ENCODE measurements at places on chromosomes 16 and 17.

- DNase-seq: no peak
These were observed 159.2 kb downstream of the COPRS start for GRCh38 chr17:31699886-31700285.

DNA sequence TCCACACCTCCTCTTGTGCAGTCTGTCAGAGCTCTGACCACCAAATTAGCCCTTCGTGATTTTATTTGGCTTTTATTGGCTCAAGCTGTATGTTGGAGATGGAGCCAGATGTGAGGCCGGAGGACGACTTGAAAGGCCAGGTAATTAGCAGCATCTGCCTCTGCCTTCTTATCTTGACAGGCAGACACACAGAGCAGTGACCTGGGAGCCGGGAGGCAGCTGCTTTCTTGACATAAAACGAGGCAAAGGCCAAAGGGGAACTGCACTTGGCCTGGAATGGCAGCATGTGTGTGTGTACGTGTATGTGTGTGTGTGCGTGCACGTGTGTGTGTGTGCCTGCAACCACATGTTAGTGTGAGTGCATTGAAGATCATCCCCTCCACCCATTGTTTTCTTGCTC is 56.9 kb upstream of the BRD7 start:
- no peak for DNase-seq

GRCh38 chr16:55906123-55906522 is 30.9 kb upstream of the CES5A start:
- DNase-seq: no peak

- DNase-seq: no peak
These were observed 8.9 kb upstream of the PRSS21 start for GRCh38 chr16:2808181-2808580.

- no peak for DNase-seq
These were observed 115.1 kb downstream of the CYLD start for GRCh38 chr16:50856991-50857390.

DNA sequence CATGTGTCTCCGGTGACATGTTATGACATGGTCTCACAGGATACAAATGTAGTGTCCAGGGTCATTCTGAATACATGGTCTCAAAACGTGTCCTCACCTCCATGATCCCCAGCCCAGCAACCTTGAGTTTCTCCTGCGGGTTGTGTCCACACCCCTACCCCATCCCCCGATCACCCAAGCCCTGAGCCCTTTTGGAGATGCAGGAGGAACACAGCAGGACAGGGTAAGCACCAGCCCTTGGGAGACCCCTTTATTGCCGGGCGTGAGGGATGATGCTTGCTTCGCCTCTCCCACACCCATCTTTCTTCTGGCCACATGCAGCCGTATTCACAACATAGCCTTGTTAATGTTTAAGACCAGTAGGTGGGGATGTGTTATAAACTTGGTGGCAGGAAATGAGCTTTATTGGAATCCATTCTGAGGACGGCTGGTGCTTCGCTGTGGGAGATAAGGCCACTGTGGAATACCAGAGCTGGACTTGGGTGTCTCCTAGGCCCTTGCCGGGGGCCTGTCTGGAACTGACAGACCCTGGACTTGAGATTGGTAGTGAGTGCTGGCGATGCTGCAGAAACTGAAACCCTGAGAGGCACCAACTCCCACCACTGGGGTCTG is 5.5 kb downstream of the TMEM132E start:
- no peak for DNase-seq

GRCh38 chr17:37239690-37240334 is 136.0 kb upstream of the C17orf78 start:
- no peak for DNase-seq

DNA sequence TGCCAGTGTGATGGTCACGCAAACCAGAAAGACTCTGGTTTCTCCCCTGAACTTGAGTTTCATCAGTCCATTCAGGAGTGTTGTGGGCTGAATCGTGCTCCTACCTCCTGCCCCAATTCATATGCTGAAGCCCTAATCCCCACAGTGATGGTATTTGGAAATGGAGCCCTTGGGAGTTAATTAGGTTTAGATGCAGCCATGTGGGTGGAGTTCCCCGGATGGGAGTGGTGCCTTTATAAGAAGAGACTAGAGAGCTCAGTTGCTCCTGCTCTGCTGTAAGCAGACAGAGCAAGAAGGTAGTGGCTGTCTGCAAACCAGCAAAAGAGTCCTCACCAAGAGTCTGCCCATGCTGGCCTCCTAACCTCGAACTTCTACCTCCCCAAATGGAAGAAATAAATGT is 160.3 kb upstream of the DYNLRB2 start:
- no peak for DNase-seq

GRCh38 chr16:69618721-69619120 is 53.0 kb downstream of the NFAT5 start:
- no peak for DNase-seq

GRCh38 chr16:30482366-30482765 is 9.8 kb downstream of the ITGAL start:
- DNase-seq: no peak

DNA sequence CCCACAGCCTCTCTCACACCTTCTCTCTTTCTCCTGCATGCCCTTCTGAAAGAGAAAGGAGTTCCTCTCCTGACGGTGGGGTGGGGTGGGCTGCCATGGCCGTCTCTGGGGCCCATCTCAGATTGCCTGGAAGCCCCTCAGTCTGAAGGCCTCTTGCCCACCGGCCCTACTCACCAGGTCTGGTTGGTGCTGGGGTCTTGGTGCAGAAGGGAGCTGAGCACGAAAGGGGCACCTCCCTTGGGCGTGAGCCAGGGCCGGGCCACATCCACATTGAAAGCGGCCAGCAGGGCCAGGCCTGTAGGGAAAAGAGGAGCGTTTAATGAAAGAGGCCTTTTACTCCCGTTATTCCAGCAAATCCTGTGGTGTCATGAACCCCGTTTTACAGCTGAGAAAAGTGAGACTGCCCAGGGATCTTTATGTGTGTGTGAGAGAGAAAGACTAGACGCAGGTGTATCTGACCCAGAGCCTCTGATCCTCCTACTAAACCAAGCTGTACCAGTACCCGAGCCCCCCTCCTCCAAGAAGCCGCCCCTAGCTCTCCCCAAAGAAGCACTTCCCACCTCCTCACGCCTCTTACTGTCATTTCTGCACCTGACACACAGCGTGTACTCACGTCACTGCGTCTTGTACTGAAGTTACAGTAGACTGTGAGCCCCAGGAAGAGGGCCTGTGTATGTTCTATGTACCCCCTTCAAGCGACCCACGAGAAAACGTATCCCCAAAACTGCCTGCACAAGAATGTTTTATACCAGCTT is 23.4 kb downstream of the ITGAE start:
- DNase-seq: no peak

DNA sequence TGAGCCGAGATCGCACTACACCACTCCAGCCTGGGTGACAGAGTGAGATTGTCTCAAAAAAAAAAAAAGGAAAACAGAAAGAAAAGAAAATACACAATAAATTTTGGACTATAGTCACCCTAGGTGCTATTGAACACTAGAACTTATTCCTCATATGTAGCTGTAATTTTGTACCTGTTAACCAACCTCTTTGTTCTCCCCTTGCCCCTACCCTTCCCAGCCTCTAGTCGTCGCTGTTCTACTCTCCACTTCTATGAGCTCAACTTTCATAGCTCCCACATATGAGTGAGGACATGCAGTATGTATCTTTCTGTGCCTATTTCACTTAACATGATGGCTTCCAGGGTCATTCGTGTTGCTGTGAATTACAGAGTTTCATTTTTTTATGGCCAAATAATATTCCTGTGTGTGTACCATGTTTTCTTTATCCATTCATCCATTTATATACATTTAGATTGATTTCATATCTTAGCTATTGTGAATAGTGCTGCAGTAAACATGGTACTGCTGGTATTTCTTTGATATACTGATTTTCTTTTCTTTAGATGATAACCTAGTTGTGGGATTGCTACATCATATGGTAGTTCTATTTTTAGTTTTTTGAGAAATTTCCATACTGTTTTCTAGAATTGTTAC is 28.3 kb downstream of the VPS35L start:
- peak; percentile 48 for DNase-seq

- no peak for DNase-seq
These were observed 13.3 kb upstream of the PAFAH1B1 start for GRCh38 chr17:2580151-2580550.

DNA sequence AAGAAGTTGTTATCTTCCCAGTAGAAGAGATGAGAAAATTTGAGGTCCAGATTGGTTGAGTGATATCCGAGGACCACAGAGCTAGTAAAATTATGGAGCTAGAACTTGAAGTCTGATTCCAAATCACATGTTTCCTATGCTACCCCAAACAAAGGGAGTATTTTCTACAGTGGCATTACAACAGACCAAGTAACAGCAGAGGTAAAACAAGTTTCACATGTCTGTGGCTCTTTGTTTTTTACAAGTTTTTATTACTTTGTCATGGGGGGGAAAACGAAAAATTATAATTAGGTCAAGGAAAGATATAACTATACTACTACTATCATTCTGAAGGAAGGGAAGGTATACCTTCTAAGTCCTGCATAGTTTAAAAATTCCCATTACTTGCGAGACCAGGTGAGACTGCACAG is 49.4 kb downstream of the KANSL1 start:
- no peak for DNase-seq

DNA sequence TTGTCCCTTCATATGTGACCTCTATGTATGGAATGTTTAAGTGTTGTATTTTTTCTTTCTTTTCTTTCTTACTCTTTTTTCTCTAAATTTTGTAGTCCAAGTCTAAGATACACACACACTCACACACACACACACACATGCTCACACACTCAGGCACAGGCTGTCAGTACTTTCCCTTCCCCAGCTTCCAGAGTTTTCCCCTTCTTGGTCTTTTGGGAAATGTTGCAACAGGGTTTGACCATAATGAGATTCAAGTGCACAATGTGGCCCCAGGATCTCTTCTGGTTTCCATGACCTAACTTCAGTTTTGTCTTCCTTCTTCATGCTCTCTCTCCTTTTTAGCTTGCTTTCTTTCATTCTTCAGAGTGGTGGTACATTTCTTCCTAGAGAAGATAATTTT is 289.8 kb upstream of the FOXF1 start:
- DNase-seq: no peak

- DNase-seq: no peak
These were observed 181.4 kb downstream of the ENGASE start for GRCh38 chr17:79255926-79256585.

- DNase-seq: no peak
These were observed 120.1 kb downstream of the CYLD start for GRCh38 chr16:50861970-50862411.

DNA sequence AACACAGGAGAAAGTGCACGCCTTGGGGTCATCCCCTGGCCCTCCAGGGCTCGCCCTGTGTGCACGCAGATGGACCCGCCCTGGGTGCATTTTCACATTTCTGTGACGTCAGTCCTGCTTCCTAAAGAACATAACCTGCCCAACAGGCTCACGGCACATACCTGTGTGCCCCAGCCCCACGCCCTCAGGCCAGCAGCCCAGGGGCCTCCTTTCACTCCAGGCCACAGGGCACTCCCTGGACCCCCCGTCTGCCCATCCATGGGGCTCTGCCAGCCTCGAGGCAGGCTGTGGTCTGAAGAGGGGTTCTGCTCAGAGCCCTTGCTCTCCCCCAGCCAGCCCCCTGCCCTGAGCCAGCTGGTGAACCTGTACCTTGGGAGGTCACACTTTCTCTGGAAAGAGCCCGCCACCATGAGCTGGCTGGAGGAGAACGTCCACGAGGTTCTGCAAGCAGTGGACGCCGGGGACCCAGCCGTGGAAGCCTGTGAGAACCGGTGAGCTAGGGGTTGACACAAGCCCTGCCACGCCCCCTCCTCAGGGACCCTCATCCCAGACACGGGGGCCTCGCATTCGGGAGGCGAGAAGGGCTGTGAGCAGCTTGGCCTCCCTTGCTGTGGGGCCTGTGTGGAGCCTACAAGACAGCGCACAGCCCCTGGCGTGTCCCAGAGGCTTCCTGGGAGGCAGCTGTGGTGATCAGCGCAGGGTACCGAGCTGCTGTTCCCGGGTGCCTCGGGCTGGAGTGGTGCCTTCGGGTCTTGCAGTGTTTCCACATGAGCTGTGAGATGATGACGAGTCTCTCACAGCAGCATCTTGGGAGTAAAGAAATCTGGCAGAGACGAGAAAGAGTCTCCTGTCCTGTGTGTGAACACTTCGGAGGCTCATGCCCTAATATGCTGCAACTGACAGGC is 13.8 kb upstream of the MC1R start:
- DNase-seq: no peak

GRCh38 chr16:63983401-63983800 is 1138.5 kb downstream of the CDH11 start:
- no peak for DNase-seq

DNA sequence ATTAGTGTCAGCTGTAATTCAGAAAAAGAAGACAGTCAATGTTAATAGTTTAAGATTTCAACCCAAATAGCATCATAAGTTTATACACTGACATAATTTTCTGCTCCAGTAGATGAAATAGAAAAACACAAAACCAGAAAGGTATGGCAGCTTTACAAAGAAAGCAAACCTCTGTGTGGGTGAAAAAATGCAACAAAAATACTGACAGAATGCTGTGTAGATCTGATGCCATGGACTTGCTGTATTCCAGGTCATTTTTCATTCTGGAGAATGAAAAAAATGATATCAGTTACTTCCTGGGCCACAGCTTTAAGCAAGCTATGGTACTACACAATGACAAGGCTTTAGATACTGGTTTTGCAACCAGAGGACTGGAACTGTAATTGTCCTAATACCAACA is 116.0 kb downstream of the MAP2K4 start:
- no peak for DNase-seq

- DNase-seq: no peak
These were observed 17.4 kb downstream of the CRK start for GRCh38 chr17:1438593-1439083.

GRCh38 chr17:51244041-51244440 is 15.8 kb downstream of the MBTD1 start:
- no peak for DNase-seq

GRCh38 chr17:19748807-19749193 is 702 bp upstream of the ALDH3A1 start:
- DNase-seq: no peak

- DNase-seq: peak; percentile 8
These were observed 1.3 kb downstream of the CACNG4 start for GRCh38 chr17:66965801-66966262.

DNA sequence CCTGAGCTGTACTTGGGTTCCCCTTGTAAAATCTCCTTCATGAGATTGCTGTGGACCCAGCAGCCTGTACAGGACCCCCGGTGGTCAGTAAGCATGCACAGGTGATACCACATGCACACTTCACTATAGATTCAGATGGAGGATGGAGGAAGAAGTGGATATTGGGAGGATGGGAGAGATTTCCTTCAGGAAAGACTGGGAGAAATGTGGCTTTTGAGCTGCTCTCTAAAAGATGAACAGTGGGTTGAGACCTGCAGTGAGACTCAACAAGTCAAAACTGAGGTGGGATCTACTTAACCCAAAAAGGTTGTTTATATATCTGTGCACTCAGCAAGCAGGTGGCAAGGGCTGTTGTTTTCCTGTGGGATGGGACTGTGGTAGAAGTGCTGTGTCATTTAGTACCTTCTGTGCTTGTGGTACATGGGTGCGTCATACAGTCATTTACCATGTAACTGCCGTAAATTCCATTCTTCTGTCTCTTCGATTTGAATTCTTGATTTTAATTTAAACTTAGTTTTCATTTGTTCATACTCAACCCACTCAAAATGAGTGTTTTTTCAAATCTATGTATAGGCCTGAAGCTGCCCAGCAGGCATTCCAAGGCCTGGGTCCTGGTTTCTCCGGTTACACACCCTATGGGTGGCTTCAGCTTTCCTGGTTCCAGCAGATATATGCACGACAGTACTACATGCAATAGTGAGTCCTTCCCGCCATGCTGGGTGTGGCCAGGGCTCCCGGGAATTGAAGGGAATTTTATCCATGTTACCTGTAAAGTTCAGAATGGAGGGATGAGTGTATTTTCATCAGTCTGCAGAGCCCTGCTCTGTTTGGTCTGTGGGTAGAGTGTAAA is 6.9 kb downstream of the HERPUD1 start:
- peak; percentile 90 for DNase-seq

- no peak for DNase-seq
These were observed 491 bp downstream of the GAS7 start for GRCh38 chr17:10197721-10198508.

Data from activated CD4-positive, alpha-beta T cell treated with anti-CD3 and anti-CD28 coated beads, Interleukin-2, Interleukin-6, amounts not matched to agents 100 ng/mL and 50 ng/mL, durations not matched to agents 16 hours and 8 hours (primary cell).